Skin of body (tissue), 3 donors: ENCODE measurements at places on chromosomes 7 and 10. TPM values are rescaled to one million over a fixed set of nuclear protein-coding genes. Genes with fewer than 3 reads are reported as not detected.

ZNF273 gene
- 10.7 TPM for total RNA-seq

- DNase-seq, result no peak
These were observed 64.3 kb upstream of the FGFR2 start for GRCh38 chr10:121662531-121662930.

IL15RA gene
- 3.6 TPM for total RNA-seq

DNA sequence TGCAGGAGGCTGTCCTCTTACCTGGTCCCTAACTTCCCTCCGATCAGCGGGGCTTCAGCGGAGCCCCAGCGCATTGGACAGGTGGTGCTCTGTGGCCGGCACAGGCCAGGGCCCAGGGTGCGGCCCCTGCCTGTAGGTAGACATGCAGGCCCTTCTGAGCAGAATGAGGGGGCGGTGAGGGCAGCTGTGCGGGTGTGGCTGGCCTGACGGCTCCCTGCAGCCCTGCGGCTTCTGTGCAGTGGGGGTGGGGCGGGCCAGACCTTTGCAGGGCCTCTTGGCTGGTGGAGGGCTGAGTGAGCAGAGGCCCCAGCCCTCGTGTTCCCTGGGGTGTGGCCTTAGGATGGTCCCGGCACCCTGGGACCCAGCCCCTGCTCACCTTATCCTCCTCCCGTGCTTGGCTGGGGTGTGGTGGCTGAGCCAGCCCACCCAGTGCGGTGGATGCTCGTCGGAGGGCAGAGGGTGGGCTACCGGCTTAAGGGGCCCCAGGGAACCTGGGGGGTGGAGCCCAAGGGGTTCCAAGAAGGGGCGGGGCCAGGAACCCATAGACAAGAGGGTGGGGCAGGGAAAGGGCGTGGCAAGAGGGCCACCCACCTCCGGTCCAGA lies 175.2 kb upstream of the TNRC18 start:
- no peak for DNase-seq

NT5C3A gene
- 53.1 TPM for total RNA-seq

GRCh38 chr10:17066807-17067206 lies 62.8 kb downstream of the CUBN start:
- DNase-seq, result no peak

PAX4 gene
- total RNA-seq, result not detected

CTNNA3 gene
- total RNA-seq, result 7.1 TPM

GRCh38 chr10:12459762-12460161 lies 110.4 kb downstream of the CAMK1D start:
- DNase-seq, result no peak

TAS2R4 gene
- 3.1 TPM for total RNA-seq

PPP3CB gene
- 61.3 TPM for total RNA-seq

DNA sequence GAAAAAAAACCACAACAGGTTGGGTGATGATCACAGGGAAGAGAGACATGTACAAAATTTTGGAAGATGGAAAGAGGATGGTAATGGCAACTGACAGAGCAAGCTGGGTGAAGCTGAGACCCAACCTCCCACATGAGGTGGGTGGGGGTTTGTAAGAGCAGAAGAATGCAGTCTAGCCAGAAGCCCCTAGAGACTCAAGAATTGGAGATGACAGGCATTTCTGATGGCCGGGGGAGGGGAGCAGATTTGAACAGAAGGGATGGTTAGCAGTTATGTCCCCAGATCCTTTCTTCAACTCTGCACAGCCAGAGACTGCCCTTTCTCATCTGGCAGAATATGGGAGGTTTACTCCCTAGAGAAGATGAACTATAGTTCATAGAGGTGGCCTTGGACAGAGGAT lies 208.0 kb downstream of the GALNT17 start:
- no peak for DNase-seq

LARP4B gene
- 36.5 TPM for total RNA-seq

DNA sequence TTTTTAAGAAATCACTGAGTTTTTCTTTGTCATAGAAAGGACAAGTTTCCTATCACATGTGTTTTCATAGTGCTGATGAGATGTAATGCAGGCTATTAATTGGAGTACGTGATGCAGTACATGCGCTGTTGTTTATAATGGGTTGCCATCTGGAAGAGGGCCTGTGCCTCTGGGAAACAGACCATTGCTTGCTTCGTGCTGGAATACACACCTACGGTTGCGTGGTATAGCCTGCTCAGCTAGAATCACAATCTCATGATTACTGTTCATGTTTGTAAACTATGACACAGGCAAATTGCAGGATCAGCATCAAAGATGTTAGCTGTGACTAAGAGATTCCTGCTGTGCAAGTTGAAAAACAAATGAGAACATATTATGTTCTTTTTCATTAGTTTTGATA lies 107.2 kb upstream of the STEAP1B start:
- peak; percentile 71 for DNase-seq

- DNase-seq, result peak; percentile 42
These were observed at the start of gene NYAP1 for GRCh38 chr7:100483722-100484672. NYAP1 (plus strand) TSS chr7:100483927; CDS start chr7:100485312, 1,385 bp downstream.

GRCh38 chr7:103569621-103570305 lies 123.8 kb upstream of the SLC26A5 start:
- no peak for DNase-seq

DNA sequence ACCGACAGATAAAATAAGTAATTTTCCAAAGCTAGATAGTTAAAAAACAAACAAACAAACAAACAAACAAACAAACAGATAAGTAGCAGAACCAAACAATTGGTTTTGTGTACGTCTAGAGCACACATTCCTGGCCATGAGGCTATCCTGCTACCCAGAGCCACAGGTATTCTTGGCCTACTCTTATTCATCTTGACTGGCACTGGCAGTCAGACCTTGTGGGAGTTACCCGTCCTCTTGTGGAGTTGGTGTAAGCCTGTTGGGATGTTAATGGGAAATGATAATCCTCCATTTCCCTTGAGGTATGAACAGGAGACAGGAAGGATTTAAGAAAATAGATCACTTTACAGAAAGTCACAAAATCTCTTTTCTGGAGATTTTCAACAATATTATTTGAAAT lies 142.4 kb upstream of the MEOX2 start:
- DNase-seq, result no peak

NPFFR1 gene
- 0.59 TPM for total RNA-seq

- no peak for DNase-seq
These were observed 32.7 kb downstream of the ABCB5 start for GRCh38 chr7:20647908-20648776.

GRCh38 chr10:113907166-113907565 lies 52.7 kb downstream of the NHLRC2 start:
- DNase-seq, result no peak

DNA sequence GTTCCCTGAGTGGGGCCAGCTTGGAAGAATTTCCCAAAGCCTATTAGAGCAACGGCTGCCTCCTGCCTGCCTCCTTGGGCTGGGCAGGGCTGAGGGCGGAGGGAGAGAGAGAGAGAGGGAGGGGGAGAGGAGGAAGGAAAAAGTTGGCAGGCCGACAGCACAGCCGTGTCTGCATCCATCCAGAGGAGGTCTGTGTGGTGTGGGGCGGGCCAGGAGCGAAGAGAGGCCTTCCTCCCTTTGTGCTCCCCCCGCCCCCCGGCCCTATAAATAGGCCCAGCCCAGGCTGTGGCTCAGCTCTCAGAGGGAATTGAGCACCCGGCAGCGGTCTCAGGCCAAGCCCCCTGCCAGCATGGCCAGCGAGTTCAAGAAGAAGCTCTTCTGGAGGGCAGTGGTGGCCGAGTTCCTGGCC lies at the start of gene AQP1:
Gene AQP1 (plus strand): TSS at position 293 of the 409 bp plus-strand sequence. CDS start 57 bp downstream, at position 350.
- DNase-seq, result peak; percentile 78

GRCh38 chr10:74382663-74383062 lies 231.6 kb downstream of the ADK start:
- no peak for DNase-seq

- DNase-seq, result no peak
These were observed 84.7 kb upstream of the GPR141 start for GRCh38 chr7:37598824-37599223.

NEUROG3 gene
- not detected for total RNA-seq

- no peak for DNase-seq
These were observed 1.0 kb downstream of the NPM3 start for GRCh38 chr10:101781984-101782810.

DNA sequence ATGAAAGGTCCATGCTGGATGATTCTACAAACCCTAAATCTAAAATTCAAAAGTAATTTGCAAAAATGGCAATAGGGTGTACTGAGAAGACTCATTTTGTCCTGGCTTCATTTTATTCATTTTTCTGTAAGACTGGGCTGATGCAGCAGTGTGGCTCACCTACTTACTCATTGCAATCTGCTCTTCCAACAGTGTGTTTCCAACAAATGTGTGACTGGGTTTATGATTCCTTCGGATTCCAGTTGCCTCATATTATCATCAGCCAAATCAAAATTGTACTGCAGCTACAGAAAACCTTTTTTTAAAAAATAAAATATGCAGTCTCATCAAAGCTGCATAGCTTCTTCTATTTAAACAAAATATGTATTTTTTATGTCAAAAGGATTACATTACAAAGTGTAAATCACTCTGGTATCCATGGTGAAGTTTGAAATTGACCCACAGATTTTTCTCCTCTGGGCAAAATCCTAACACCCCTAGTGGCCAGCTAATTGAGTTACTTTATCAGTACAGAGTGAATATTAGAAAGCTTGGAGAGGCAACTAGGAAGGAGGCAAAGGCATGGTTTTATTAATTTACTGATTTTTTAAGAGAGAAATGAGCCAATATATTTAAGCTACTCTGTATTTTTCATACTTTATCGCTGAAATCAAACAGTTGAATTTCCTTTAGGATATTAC lies 390.3 kb downstream of the MAGI2 start:
- DNase-seq, result no peak

- DNase-seq, result no peak
These were observed 409 bp downstream of the DNMBP start for GRCh38 chr10:100009283-100009792.

DNA sequence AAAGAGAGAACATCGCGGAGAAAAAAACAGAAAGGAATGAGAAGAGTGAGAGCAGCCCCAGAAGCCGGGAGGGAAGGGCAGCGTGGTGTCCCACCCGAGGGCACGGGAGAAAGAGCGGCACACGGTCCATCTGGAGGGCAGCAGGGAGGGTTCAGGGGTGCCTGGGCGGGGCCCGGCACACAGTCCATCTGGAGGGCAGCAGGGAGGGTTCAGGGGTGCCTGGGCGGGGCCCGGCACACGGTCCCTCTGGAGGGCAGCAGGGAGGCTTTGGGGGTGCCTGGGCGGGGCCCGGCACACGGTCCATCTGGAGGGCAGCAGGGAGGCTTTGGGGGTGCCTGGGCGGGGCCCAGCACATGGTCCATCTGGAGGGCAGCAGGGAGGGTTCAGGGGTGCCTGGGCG lies 172.4 kb downstream of the ZMYND11 start:
- DNase-seq, result no peak

- DNase-seq, result no peak
These were observed 1186.0 kb downstream of the SORCS3 start for GRCh38 chr10:105827133-105827532.

DNA sequence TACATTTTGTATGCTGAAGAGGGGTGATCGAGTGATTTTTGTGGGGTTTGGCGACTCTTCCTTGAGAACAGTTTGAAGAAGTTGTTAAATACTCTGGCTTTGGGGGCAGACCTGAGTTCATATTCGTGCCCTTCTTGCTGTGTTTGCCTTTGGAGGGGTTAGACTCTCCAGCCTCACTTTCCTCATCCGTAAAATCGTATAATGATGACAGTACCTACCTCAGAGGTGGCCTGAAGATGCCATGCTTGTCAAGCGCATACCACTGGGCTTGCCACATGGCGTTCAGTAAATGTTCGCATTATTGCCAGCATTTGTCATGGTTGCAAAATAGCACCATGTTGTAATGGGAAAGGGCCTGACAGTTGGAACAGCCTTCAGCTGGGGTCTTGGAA lies 1.3 kb downstream of the STK17A start:
- DNase-seq, result peak; percentile 52

DNA sequence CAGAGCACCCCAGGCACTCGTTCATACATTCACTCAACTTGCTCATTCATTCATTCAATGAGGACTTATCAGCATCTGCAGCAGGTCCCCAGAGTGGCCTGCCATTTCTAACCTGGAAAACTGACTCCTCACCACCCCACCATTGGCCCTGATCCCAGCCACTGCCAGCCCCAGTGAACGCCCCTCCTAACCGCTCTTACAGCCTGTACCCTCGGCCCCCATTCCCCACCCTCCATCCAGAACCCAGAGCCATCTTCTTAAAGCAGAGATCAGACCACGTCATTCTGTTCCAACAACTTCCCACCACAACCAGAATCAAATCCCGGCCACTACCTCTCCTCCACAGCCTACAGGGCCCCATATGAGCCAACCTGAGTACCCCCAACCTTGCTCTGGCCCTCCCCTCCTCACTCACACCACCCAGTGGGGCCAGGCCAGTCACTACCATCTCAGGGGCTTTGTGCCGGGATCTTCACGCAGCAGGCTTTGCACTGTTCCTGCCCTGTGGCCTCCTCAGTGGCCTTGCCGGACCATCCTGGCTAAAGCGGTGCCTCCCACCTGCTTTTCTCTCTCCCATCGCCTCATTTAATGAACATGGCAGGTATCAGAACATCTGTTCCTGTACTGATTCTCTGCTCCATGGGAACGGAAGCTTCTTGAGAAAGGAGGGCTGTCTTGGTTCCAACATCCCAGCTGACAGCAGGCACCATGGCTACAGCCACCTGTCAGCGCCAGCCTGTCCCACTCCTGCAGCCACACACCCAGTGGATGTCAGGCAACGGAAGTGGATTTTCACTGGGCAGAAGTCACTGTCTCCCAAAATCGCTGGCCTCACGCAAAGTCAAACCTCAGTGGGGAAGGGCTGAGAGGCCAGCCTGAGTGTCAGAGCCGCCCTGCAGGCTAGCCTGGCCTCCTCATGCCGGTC lies 45.4 kb downstream of the FAM53B start:
- DNase-seq, result no peak

DNA sequence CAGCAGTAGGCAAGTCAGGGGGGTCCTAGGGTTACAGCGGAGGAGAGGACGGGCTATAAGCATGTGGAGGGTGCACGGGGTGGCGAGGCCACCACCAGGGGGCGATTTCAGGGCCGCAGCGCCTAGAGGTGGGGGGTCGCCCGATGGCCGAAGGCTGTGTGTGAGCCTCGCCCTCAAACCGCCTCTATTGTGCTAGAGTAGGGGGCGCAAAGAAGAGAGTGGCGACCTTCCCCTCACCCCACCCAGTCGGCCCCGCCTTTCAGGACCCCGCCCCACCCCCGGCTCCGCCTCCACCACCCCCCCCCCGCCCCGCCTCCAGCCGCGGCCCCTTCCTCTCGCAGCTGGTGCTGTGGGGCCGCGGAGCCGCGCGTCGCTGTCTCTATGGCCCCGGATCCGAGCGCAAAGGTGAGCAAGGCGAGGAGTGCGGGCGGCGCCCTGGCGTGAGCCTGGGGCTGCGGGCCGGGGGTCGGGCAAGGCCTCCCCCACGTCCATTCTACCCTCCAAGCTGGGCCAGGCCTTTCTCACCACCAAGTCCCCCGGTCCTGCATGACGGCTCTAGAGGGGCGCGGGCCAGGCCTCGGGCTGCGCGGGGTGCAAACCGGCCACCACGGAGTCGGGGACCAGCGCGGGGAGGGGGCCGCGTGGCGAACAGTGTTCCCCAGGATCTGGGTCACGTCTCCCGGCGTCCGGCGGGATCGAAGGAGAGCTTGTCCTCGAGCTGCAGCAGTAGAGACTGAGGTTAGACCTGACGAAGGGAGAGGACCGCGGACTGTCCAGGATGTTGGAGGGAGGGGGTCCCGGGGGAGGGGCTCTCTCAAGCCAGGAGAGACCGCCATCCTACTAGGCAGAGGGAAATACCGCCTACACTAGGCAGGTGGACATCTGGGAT lies at the start of gene SEMA4G:
Gene SEMA4G (plus strand): TSS at position 318 of the 889 bp plus-strand sequence. CDS start 3,409 bp downstream, outside the sequence.
- DNase-seq, result no peak
